Endodermal cell (in vitro differentiated cells): ENCODE measurements at places on chromosomes 11 and 22. TPM values are rescaled to one million over a fixed set of nuclear protein-coding genes. Genes with fewer than 3 reads are reported as not detected.

MIOX gene
- 0.23 TPM in 1 of 2 replicates, not detected in the other for total RNA-seq

MOV10L1 gene
- total RNA-seq: 0.27 and 0.31 TPM in 2 replicates

C11orf97 gene
- not detected in 2 replicates for total RNA-seq

ANKRD42 gene
- total RNA-seq: 9.3 to 14.0 TPM (median 11.4 TPM) in 3 replicates

KCNK4 gene
- 0.21 to 0.23 TPM in 2 of 3 replicates, not detected in the other for total RNA-seq

RIMBP3B gene
- 0.27 to 0.55 TPM in 2 of 3 replicates, not detected in the other for total RNA-seq

OR51B5 gene
- total RNA-seq: 1.1 and 1.8 TPM in 2 replicates

C1QTNF5 gene
- total RNA-seq: 0.62 TPM in 1 of 2 replicates, not detected in the other

OR52N4 gene
- total RNA-seq: not detected in 3 replicates

NF2 gene
- total RNA-seq: 45.7 TPM in 2 replicates

RFPL3 gene
- total RNA-seq: 0.23 TPM in 1 of 3 replicates, not detected in the others

OLFML1 gene
- total RNA-seq: 0.56 and 0.81 TPM in 2 replicates

MIAT gene
- 1.1 to 5.2 TPM (median 1.2 TPM) in 3 replicates for total RNA-seq

LRRC56 gene
- total RNA-seq: 3.0 to 4.0 TPM (median 3.4 TPM) in 3 replicates

HORMAD2 gene
- not detected in 3 replicates for total RNA-seq

TRPC6 gene
- 4.1 and 5.1 TPM in 2 replicates for total RNA-seq

NRIP3 gene
- 0.86 to 1.2 TPM (median 0.95 TPM) in 3 replicates for total RNA-seq

DDIAS gene
- total RNA-seq: 5.0 to 24.1 TPM (median 22.7 TPM) in 3 replicates

MYRF gene
- 21.5 and 30.3 TPM in 2 replicates for total RNA-seq

SLC29A2 gene
- total RNA-seq: 29.8 and 32.4 TPM in 2 replicates

KRTAP5-11 gene
- total RNA-seq: 2.4 to 5.7 TPM (median 5.4 TPM) in 3 replicates

GRM5 gene
- 0.07 TPM in 1 of 3 replicates, not detected in the others for total RNA-seq

TRIM49C gene
- not detected in 2 replicates for total RNA-seq

MAFF gene
- total RNA-seq: 5.5 and 5.6 TPM in 2 replicates
